ENCODE measurements at places on chromosomes 2 and 18. TPM values are rescaled to one million over a fixed set of nuclear protein-coding genes. Genes with fewer than 3 reads are reported as not detected.

The LINC00305 gene
- not detected for total RNA-seq

The ZNF638 gene
- total RNA-seq = 64.2 TPM

The KCNG2 gene
- total RNA-seq = not detected

The MGAT5 gene
- 17.7 TPM for total RNA-seq

The GREB1L gene
- total RNA-seq = 1.4 TPM

The BCS1L gene
- 47.9 TPM for total RNA-seq

The TRIM43B gene
- not detected for total RNA-seq

The SPHKAP gene
- not detected for total RNA-seq

The PLEKHH2 gene
- 1.2 TPM for total RNA-seq

The UPP2 gene
- not detected for total RNA-seq

The TWSG1 gene
- 19.0 TPM for total RNA-seq

The CD207 gene
- total RNA-seq = not detected

The PRSS56 gene
- total RNA-seq = 0.14 TPM

The SP5 gene
- not detected for total RNA-seq

The GREB1 gene
- 2.8 TPM for total RNA-seq

The C2orf80 gene
- not detected for total RNA-seq

The TMEM150A gene
- 13.9 TPM for total RNA-seq

The DYNAP gene
- total RNA-seq = not detected

The PTH2R gene
- total RNA-seq = not detected

The REG3G gene
- not detected for total RNA-seq

The AFF3 gene
- total RNA-seq = 0.06 TPM

The TP53I3 gene
- 191 TPM for total RNA-seq

The LBX2 gene
- total RNA-seq = 4.2 TPM

The HADHA gene
- 116 TPM for total RNA-seq

Data from A549 treated with CORT108297 at 1 μM for 4 hours (cell line).